ENCODE measurements at places on chromosomes 1 and 21.

GRCh38 chr1:206778031-206778430 is 5.7 kb upstream of the IL10 start:
- no peak for DNase-seq

DNA sequence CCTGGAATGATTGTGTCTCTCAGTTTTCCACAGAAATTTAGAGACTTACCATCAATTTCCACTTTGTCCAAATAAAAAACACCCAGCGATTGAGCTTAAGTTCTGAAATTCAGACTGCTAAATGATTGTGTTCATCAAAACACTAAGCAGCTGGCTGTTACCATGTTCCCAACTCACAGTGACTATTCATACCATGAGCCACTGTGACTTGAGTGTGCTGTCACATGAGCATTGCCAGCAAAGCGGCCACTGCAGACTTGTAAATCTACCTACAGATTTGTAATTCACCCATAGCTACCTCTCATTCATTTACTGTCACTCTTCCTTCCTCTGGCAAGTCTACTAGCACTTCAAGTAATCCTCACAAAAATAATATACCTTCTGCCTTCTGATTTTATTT is 17.2 kb upstream of the PRKAB2 start:
- DNase-seq, result no peak

GRCh38 chr1:12409681-12410080 is 179.9 kb downstream of the VPS13D start:
- DNase-seq, result no peak

DNA sequence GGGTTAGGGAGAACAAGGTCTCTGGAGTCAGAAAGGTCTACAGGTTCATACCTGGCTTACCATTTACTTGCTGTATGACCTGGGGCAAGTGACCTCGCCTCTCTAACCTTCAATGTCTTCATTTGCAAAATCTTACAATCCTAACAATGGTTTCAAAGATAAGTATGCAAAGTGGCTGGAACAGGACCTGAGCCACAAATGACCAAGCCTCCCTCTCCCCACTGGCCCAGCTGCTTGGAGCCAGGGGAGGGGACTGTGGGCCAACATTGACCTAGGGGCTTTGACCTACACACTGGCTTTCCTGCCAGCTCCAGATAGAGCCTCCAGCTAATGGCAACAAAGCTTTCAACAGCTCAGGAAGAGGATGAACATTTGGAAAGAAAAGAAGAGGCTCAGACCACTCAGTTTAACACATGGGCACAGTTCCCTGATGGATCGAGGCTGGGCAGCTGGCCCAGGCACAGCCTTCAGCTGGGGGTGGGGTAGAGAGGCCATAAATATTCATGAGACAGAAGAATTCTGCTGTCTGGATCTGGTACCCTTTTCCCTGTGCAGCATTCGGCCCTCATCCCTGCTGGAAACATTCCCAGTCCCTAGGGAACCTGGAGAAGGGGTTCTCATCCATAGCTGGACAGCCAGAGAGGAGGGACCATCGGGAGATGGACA is 12.9 kb downstream of the PTAFR start:
- DNase-seq, result no peak

DNA sequence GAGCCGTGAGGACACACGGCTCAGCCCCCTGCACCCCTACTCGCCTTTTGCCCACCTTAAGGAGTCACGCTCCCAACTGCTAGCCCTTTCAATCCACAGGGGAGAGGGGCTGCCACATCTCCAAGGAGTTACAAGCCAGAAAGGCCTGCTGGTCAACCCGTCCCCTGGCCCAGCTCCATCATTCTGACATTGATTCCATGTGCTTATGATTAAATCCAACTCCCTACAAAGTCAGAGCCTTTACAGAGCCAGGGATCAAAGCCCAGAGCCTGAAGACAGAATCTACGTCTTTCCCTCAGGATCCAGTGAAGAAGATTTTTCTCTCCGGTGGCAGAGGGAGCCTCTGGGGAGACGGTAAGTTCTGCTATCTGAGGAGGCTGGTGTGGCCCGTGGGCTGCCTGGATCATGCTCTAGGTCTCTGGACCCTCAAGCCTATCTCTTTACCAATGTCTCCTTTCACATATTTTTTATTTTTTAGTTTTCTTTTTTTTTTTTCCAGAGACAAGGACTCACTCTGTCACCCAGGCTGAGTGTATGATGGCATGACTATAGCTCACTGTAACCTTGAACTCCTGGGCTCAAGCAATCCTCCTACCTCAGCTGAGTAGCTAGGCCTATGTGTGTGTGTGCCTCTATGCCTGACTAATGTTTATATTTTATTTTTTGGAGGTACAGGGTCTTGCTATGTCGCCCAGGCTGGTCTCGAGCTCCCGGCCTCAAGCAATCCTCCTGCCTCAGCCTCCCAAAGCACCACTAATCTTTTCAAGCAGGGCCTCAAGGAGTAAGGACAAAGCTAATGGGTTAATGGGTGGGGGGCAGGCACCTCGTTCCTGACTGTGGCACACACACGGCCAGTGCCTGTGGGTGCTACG is 61.3 kb downstream of the SLC66A1 start:
- DNase-seq, result no peak

- no peak for DNase-seq
These were observed 44.5 kb downstream of the SDC3 start for GRCh38 chr1:30863858-30864604.

- DNase-seq, result no peak
These were observed 745 bp downstream of the MUL1 start for GRCh38 chr1:20507248-20507563.

GRCh38 chr1:1954831-1955441 is 35.9 kb upstream of the TMEM52 start:
- no peak for DNase-seq

DNA sequence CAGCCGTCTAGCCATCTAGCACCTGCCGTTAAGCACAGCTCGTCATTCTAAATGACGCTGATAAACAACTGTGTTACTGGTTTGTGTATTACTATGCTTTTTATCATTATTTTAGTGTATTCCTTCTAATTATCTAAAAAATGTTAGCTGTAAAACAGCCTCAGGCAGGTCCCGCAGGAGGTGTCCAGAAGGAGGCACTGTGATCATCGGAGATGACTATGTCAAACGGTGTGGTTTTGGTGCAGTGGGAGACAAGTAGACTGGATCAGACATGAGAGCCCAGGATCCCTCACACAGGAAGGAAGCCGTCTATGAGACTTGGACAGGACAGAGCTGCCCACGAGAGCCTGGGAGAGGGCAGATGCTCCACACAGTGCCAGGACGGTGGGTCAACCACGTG is 55.3 kb upstream of the COL6A1 start:
- DNase-seq, result no peak

GRCh38 chr1:199295107-199295506 is 656.3 kb downstream of the PTPRC start:
- no peak for DNase-seq

DNA sequence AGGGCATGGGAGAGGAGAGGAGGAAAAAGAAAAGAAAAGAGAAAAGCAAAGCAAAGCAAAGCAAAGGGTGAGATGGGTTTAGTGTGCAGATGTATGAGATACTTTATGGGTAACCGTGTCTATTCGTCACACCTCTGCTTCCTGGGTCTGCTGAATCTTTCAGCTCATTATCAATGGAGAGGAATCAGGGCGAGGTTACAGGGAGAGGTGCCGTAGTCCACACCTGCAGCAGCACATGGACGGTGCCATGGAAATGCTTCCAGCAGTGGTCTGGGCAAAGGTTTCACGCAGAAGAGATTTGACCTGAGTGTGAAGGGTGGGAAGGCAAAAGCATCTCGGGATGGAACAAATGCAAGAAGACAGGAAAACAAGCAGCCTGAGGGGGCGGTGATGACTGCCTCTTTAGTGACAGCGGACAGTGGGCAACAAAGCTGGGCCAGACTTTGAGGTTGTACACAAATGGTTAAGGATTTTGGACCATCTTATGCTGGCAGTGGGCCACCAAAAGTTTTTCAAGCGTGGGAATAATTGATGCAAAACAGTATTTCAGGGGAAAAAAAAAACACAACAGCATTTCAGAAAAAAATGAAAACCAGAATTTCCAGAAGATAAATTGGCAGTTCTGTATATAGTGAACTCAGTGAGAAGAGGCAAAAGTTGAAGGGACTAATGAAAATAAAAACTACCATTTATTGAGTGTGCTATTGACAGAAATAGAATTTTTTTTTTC is 19.5 kb upstream of the SRP9 start:
- DNase-seq, result no peak

DNA sequence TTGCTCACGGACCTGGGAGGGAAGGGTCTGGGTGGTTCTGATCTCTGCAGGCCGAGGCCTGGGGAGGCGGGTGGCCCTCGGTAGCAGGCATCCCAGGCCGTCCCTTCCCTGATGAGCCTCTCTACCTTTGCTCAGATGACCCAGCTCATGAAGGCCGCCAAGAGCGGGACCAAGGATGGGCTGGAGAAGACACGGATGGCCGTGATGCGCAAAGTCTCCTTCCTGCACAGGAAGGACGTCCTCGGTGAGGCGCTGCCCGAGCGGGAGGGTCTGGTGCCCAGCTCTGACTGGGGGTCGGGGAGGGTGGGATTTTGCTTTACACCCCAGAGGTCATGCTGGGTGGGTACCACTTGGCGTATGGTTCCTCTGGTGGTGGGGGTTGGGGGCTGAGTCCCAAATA is 76.5 kb downstream of the ARHGEF10L start:
- DNase-seq, result no peak

GRCh38 chr1:222046684-222047263 is 304.9 kb upstream of the DUSP10 start:
- no peak for DNase-seq

DNA sequence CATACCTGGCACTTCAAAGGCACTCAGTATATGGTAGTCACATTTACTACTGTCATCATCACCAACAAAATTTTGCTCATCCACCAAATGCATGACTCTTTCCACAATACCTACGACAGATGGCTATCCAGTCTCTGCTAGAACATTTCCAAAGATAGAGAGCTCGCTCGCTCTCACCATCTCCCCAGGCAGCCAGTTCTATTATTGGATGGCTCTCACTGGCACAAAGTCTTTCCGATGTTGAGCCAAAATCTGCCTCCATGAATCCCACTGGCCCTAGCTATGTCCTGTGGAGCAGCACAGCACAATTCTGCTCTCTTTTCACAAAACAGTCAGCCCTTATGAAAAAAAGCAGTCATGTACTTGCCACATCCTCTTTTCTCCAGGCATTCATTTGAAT is 102.1 kb downstream of the DAB1 start:
- DNase-seq, result no peak

GRCh38 chr21:44867999-44868700 is 5.3 kb downstream of the PTTG1IP start:
- no peak for DNase-seq

- peak; percentile 58 for DNase-seq
These were observed 130.8 kb downstream of the LYPLAL1 start for GRCh38 chr1:219304227-219305226.

GRCh38 chr1:177978530-177978929 is 8.7 kb upstream of the SEC16B start:
- no peak for DNase-seq

GRCh38 chr1:107782217-107782845 is 182.6 kb downstream of the VAV3 start:
- DNase-seq, result no peak

DNA sequence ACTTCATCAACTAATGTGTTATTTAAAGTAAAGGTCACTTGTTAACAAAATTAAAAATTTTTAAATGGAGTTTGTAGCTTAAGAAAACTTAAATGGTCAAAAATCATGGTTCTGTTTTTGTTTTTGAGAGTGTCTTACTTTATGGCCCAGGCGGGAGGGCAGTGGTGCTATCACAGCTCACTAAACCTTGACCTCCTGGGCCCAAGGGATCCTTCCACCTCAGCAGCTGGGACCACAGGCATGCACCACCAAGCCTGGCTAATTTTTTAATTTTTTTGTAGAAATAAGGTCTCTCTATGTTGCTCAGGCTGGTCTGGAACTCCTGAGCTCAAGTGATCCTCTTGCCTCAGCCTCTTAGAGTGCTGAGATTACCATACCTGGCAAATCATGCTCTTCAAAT is 111.4 kb downstream of the MAST2 start:
- no peak for DNase-seq

- no peak for DNase-seq
These were observed 299.5 kb downstream of the ST6GALNAC3 start for GRCh38 chr1:76374086-76374485.

DNA sequence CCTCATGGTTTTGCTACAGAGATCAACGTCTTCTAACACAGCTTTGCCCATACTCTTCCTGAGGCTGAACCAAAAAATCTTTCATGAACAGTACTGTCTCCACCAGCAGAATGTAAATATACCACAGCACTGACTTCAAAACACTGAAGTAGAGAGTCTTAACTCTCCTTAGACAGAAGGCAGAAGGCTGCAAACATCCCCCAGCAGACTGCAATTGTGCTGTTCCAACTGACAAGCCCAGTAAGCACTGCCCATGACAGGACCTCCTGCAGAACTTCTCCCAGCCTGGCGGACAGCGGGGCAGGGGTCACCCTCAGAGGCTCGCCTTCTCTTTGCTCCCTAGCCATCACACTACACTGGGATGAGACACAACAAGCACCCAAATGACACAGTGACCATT is 218.7 kb downstream of the RERE start:
- DNase-seq, result no peak

- no peak for DNase-seq
These were observed 13.7 kb upstream of the SRP9 start for GRCh38 chr1:225763716-225764548.

DNA sequence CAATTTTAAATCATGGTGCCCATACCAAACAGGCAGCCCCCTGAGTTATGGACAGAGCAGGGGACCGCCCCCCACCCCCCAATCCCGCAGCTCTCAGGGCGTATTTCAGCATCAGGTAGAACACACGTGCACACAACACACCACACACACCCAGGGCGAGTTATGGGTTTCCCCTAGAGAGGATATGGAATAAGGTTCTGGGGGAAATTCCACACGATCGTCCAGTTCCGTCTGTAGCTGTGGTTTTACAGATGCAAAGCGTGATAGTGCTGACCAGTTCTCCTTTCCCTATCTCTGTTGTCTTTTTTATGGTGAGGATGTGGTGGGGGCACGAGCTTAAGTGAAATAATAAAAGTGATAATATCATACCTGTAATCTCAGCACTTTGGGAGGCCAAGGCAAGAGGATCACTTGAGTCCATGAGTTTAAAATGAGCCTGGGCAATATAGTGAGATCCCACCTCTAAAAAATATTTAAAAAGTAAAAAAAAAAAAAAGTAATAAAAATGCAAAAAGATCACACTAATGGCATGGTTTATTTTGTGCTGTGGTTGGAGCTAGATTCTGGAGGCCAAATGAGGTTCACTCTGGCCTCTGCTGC is 25.1 kb downstream of the C2CD2 start:
- DNase-seq, result no peak

DNA sequence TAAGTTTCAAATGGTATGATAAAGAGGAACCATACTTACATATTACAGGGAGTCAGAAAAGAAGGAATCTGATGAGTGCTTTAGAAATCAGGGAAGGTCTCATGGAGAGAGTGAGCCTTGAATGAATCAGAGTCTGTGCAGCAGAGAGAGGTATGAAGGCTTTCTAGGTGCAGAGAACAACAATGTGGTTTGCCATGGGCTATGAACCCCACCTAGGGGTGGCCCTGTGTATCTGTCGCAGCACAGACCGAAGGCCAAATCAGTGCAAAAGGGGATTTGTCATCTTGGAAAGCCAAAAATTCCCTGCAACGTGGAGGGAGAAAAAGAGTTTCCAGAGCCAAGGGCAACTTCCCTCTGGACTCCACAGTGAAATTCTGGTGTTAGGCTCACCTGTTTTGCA is 3.5 kb downstream of the PAPPA2 start:
- peak; percentile 9 for DNase-seq

Measured in kidney epithelial cell (primary cell).